ENCODE measurements at places on chromosomes 3 and 15. TPM values are rescaled to one million over a fixed set of nuclear protein-coding genes. Genes with fewer than 3 reads are reported as not detected.

NDN gene
- 7.6 TPM for total RNA-seq

DNA sequence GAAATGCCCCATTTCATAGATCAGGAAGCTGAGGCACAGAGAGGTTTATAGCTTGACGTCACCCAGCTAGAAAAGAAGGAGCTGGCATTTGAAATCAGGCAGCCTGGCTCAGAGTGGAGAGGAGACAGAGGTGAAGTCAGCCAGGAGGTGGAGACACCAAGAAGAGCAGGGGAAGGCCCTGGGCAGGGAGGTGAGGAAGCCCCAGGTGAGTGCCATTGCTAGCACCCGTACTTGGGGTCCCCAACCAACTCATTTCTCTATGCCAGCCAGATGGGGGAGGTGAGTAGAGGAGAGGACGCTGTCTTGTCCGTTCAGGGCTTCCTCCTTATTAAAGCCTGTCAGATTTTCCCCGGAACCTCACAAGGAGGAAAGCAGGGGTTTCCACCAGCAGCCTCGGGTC, 149.6 kb upstream of the TLE3 start:
- no peaks in the 10 kb centered on the region for H3K36me3 ChIP-seq
- no peak for DNase-seq
- peaks cover 18% of the 10 kb centered on the region for H3K4me1 ChIP-seq
- no peak overlapping the region for H3K27ac ChIP-seq
- no peaks in the 10 kb centered on the region for H3K27me3 ChIP-seq

- H3K4me3 ChIP-seq, result no peak overlapping the region
- no peak for DNase-seq
- no peak overlapping the region for H3K27ac ChIP-seq
- H3K4me1 ChIP-seq, result peaks cover 24% of the 10 kb centered on the region
- no peaks in the 10 kb centered on the region for H3K36me3 ChIP-seq
- H3K27me3 ChIP-seq, result no peaks in the 10 kb centered on the region
These were observed 80.8 kb upstream of the SKOR1 start for GRCh38 chr15:67744331-67745072.

INO80 gene
- 32.6 TPM for total RNA-seq

- no peaks in the 10 kb centered on the region for H3K36me3 ChIP-seq
- no peak overlapping the region for H3K27ac ChIP-seq
- no peaks in the 10 kb centered on the region for H3K27me3 ChIP-seq
- DNase-seq, result peak; percentile 92
These were observed 1.3 kb downstream of the DNAH1 start for GRCh38 chr3:52317208-52318000.

GRCh38 chr3:9715136-9715535, 11.5 kb downstream of the CPNE9 start:
- no peaks in the 10 kb centered on the region for H3K27me3 ChIP-seq
- peaks cover 7% of the 10 kb centered on the region for H3K4me1 ChIP-seq
- peak overlapping the region; percentile 58 for H3K27ac ChIP-seq
- no peak overlapping the region for H3K4me3 ChIP-seq
- DNase-seq, result peak; percentile 23

GRCh38 chr3:11238880-11239279, 33.3 kb upstream of the ATG7 start:
- no peak overlapping the region for H3K27ac ChIP-seq
- no peak for DNase-seq
- peaks cover 12% of the 10 kb centered on the region for H3K27me3 ChIP-seq
- H3K36me3 ChIP-seq, result no peaks in the 10 kb centered on the region
- no peak overlapping the region for H3K4me3 ChIP-seq

GRCh38 chr15:89034305-89034704, 54.0 kb upstream of the ABHD2 start:
- no peak for DNase-seq
- no peak overlapping the region for H3K4me3 ChIP-seq
- H3K27ac ChIP-seq, result no peak overlapping the region

DNA sequence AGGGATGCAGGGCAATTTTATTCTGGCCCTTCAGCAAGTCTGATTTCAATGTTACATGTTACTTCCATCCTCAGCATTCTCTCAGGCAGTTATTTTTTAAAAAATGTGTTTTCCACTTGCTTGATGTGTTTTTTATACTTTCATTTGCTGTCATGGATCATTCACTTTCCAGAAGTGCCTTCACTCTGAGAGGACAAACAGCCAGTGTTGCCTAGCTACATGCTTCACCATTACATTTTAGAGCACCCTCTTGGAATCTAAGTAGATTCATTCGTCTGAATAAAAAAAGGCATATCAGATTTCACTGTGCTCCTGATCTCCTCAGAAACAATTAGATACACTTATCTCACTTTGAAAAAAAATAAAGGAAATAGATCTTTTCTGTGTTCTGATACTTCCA, 93.6 kb upstream of the POU1F1 start:
- H3K4me3 ChIP-seq, result no peak overlapping the region
- no peaks in the 10 kb centered on the region for H3K36me3 ChIP-seq
- DNase-seq, result no peak
- H3K27me3 ChIP-seq, result no peaks in the 10 kb centered on the region
- H3K27ac ChIP-seq, result no peak overlapping the region

DNA sequence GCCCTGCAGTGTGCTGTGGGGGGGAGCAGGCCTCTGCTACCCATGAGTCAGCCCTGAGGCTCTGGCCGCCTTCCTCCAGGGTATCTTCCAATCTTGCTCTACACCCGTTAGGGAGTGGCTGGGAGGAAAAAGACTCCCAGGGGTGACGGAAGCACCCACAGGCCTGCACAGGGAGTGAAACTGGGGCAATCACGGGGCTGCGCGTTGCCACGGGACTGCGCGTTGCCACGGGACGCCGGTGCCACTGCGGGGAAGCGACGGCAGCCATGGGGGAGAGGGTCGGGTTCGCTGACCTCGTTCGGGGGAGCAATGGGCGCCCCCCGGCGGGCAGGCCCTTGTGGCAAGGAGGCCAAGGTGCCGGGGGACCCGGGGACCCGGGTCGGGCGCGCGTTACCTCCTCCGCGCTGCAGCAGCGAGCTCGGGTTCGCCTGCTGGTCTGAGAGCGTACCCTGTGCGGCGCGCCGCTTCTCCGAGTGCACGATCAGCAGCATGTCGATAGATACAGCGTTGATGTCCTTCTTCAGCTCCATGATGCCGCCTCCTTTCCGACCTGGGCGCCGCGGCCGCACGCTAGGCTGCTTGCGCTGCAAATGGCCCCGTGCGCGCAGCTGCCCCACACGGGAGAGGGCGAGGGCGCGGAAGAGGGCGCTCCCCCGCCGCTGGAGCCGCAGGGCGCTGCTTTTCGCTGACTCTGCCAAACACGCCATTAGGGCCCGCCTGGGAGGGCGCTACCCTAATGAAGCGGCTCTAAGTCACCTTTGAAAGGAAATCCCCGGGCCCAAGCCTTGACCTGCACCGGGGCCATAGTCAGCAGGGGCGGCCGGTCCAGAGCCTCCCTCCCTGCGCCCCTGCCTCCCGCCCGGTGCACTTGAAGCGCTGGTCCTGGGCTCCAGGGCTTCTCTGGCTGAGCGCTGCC, at the start of gene KY:
Gene KY (minus strand): TSS at position 592 of the 916 bp plus-strand sequence. CDS start 62 bp downstream, at position 530.
- peak within 1 kb of the TSS; percentile 51 for H3K4me3 ChIP-seq
- peak within 1 kb of the TSS; percentile 70 for H3K27ac ChIP-seq
- no peaks in the 10 kb centered on the region for H3K36me3 ChIP-seq

GRCh38 chr15:79154483-79155135, 64.0 kb upstream of the RASGRF1 start:
- H3K4me1 ChIP-seq, result no peaks in the 10 kb centered on the region
- DNase-seq, result no peak
- no peaks in the 10 kb centered on the region for H3K36me3 ChIP-seq
- no peak overlapping the region for H3K27ac ChIP-seq

DNA sequence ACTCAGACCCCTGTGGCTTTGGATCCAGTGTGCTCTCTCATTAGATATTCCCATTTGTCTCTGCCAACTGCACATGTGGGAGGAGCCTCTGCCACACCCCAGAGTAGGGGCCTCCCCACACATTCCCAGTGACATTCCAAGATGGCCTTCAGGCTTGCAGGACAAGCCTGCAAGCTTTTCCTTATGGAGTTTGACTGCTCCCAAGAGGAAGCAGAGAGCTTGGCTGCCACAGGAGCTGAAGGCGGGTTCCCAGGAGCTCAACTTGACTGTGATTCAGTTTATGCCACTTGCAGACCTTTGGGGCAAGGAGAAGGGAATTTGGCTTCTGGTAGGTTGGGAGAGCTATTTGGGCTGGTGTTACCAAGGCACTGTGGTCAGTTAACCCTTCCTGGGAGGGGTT, 22.5 kb upstream of the EPHB1 start:
- H3K4me1 ChIP-seq, result peaks cover 4% of the 10 kb centered on the region
- H3K27me3 ChIP-seq, result no peaks in the 10 kb centered on the region
- H3K4me3 ChIP-seq, result no peak overlapping the region
- H3K27ac ChIP-seq, result no peak overlapping the region
- H3K36me3 ChIP-seq, result no peaks in the 10 kb centered on the region
- DNase-seq, result no peak

DNA sequence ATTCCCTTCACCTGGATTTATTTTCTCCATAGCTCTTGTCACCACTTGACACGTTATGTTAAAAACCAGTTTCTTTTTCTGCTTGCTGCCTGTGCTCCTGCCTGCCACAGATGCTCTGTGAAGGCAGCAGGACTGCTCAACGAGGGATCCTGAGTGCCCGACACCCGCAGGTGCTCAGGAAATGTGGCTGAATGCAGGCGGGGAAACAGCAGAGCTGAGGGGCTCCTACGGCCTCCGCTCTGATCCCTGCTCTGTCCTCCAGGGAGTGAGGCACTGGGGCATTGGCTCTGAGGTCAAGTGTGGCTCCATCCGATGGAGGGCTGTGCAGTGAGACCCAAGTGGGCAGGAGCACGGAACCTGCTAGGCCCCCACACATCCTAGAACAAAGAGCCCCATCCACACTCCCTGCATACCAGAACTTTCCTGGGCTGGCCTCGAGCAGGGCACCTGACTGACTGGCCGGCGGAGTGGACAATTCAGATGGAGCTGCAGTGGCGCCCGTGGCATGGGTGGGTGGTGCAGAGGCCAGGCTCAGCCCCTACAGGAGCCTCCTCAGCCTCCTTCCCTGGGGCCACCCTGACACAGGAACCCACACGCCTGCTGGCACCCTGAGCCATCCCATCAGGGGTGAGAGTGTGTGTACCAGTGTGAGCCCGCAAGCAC, 27.9 kb downstream of the IQSEC1 start:
- no peak overlapping the region for H3K27ac ChIP-seq
- no peaks in the 10 kb centered on the region for H3K36me3 ChIP-seq
- peaks cover 4% of the 10 kb centered on the region for H3K27me3 ChIP-seq
- no peak for DNase-seq
- H3K4me1 ChIP-seq, result no peaks in the 10 kb centered on the region

DNA sequence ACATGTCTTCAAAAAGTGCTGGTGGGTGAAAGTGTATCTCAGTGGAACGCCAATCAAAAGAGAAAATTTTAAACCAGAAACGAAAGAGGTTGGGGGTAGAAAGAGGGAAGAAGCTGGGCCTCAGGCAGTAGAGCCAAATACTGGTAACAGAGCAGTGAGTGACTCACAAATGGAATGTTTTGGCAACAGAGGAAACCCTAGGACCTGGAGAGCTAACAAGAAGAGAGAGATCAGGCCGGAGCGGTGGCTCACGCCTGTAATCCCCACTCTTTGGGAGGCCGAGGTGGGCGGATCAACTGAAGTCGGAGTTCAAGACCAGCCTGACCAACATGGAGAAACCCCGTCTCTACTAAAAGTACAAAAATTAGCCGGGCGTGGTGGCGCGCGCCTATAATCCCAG, 450.8 kb upstream of the NAALADL2 start:
- no peaks in the 10 kb centered on the region for H3K27me3 ChIP-seq
- H3K36me3 ChIP-seq, result no peaks in the 10 kb centered on the region
- H3K27ac ChIP-seq, result no peak overlapping the region
- H3K4me1 ChIP-seq, result no peaks in the 10 kb centered on the region

- H3K27ac ChIP-seq, result no peak overlapping the region
- DNase-seq, result no peak
- no peaks in the 10 kb centered on the region for H3K36me3 ChIP-seq
- H3K27me3 ChIP-seq, result no peaks in the 10 kb centered on the region
- no peaks in the 10 kb centered on the region for H3K4me1 ChIP-seq
These were observed 159.5 kb upstream of the TMCO5A start for GRCh38 chr15:37774961-37775360.

GRCh38 chr3:51393564-51393963, 2.5 kb downstream of the RBM15B start:
- H3K4me3 ChIP-seq, result peak overlapping the region; percentile 93
- no peaks in the 10 kb centered on the region for H3K27me3 ChIP-seq
- no peak for DNase-seq
- peaks cover 52% of the 10 kb centered on the region for H3K36me3 ChIP-seq
- no peak overlapping the region for H3K27ac ChIP-seq

DNA sequence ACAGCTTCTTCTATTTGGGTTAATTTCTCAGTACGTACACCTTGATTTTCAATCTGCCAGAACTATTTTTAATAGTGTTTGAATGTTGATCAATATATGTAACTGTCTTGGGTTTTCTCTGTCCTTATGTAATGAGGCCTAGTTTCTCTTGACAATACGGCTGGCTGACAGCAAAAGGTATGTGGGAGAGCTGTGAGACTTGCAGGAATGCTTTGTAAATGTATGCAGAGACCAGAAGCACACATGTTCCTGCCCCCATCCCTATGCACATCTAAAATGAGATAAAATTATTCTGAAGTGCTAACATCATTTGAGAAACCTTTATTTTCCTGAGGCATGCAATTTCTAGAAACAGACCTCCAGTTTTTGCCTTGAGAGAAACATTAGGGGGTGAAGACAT, 593.8 kb upstream of the GBE1 start:
- no peaks in the 10 kb centered on the region for H3K27me3 ChIP-seq
- DNase-seq, result no peak
- H3K4me3 ChIP-seq, result no peak overlapping the region
- no peaks in the 10 kb centered on the region for H3K4me1 ChIP-seq
- H3K27ac ChIP-seq, result no peak overlapping the region

GRCh38 chr3:69752241-69752640, 13.0 kb downstream of the MITF start:
- no peaks in the 10 kb centered on the region for H3K27me3 ChIP-seq
- H3K36me3 ChIP-seq, result no peaks in the 10 kb centered on the region
- peaks cover 47% of the 10 kb centered on the region for H3K4me1 ChIP-seq
- DNase-seq, result no peak
- H3K27ac ChIP-seq, result no peak overlapping the region

- DNase-seq, result no peak
- no peaks in the 10 kb centered on the region for H3K4me1 ChIP-seq
- H3K27me3 ChIP-seq, result no peaks in the 10 kb centered on the region
- no peaks in the 10 kb centered on the region for H3K36me3 ChIP-seq
- H3K27ac ChIP-seq, result no peak overlapping the region
- H3K4me3 ChIP-seq, result no peak overlapping the region
These were observed 228.1 kb downstream of the SNRPN start for GRCh38 chr15:25182736-25183445.

- H3K27ac ChIP-seq, result no peak overlapping the region
- no peaks in the 10 kb centered on the region for H3K4me1 ChIP-seq
- H3K36me3 ChIP-seq, result peaks cover 89% of the 10 kb centered on the region
- no peaks in the 10 kb centered on the region for H3K27me3 ChIP-seq
- H3K4me3 ChIP-seq, result no peak overlapping the region
These were observed 73.4 kb downstream of the AQR start for GRCh38 chr15:34896183-34896582.

B3GNT5 gene
- 9.0 TPM for total RNA-seq

- no peaks in the 10 kb centered on the region for H3K4me1 ChIP-seq
- no peak overlapping the region for H3K27ac ChIP-seq
- no peaks in the 10 kb centered on the region for H3K27me3 ChIP-seq
- DNase-seq, result no peak
- H3K36me3 ChIP-seq, result peaks cover 98% of the 10 kb centered on the region
- no peak overlapping the region for H3K4me3 ChIP-seq
These were observed 41.5 kb downstream of the TOPBP1 start for GRCh38 chr3:133620066-133620784.

EPM2AIP1 gene
- total RNA-seq, result 4.9 TPM

- no peak overlapping the region for H3K4me3 ChIP-seq
- H3K36me3 ChIP-seq, result no peaks in the 10 kb centered on the region
- H3K4me1 ChIP-seq, result no peaks in the 10 kb centered on the region
These were observed 1481.5 kb downstream of the OTOL1 start for GRCh38 chr3:162978136-162978535.

VIPR1 gene
- 10.1 TPM for total RNA-seq

All from stomach (tissue), 19 donors.